ENCODE measurements at places on chromosomes 11 and 22.

GRCh38 chr11:123083623-123084029 lies 21.7 kb upstream of the HSPA8 start:
- DNase-seq, result peak; percentile 96

DNA sequence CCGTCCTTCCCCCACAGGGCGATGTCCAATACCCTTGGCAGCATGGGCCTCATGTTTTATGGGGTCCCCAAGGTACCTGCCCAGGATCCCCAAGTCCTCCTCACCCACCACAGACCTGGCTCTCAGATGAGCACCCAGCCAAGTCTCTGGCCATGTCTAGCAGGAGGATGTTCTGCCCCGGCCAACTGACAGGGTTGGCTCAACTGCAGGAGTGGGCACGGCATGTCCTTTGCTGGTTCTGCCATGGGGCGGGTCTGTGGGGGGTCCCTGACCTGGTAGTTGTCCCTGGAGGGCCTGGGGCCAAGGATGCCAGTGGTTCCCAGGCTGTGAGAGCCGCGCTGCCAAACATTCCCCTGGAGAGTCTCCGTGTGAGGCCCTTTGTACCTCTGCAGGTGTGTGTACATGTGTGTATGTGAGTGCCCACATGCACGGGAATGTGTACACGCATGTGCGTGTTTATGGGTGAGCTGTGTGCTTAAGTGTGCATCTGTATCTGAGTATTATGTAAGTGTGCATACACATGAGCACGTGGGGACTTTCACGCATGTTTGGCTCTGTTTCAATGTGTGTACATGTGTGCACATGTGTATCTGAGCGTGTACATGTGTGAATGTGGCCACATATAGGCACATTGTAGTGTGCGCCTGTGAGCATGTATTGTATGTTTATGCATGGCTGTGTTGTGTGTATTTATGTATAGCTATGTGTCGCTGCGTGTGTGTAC lies 85.5 kb downstream of the KCNQ1 start:
- no peak for DNase-seq

- no peak for DNase-seq
Measured at GRCh38 chr11:43508511-43508918, 149.8 kb downstream of the TTC17 start.

DNA sequence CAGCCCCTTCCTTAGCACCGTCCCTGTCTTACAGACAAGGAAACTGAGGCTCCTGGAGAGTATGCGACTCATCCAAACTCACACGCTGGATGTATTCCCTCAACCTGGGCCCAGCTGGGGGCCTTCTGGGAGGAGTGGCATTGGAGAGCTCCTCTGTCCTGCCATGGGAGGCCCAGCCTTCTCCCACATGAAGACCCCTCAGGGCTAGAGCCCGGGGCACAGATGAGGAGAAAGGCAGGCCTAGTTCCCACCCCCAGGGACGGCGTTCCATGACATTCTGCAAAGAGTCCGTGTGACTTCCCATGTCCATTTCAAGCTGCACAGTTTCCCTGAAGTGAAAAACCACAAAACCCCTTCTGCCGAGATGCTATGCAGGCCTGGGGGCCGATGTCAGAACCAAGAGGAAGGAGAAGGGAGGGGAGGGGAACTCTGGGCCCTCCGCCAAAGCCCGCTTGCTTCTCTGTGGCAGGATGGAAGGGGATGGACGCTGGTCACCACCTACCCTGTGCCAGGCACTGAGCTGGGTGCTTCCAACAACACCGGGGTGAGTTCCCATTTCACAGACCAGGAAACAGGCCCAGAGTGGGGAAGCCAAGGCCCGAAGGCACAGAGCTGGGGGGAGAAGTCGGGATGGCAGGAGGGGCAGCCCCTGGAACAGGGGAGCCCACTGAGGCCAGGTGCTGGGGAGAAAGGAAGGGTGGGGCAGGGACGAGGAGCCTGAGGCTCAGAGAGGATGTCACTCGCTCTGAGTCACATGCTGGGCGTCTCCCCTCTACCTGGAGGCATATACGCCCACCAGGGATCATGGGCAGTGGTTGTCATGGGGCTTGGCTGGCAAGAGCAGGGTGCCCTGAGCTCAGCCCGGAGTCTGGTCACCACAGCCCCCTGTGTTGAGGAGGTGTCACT lies 15.7 kb downstream of the RAC2 start:
- no peak for DNase-seq

- no peak for DNase-seq
Measured at GRCh38 chr11:6391537-6392134, 1.4 kb downstream of the SMPD1 start.

DNA sequence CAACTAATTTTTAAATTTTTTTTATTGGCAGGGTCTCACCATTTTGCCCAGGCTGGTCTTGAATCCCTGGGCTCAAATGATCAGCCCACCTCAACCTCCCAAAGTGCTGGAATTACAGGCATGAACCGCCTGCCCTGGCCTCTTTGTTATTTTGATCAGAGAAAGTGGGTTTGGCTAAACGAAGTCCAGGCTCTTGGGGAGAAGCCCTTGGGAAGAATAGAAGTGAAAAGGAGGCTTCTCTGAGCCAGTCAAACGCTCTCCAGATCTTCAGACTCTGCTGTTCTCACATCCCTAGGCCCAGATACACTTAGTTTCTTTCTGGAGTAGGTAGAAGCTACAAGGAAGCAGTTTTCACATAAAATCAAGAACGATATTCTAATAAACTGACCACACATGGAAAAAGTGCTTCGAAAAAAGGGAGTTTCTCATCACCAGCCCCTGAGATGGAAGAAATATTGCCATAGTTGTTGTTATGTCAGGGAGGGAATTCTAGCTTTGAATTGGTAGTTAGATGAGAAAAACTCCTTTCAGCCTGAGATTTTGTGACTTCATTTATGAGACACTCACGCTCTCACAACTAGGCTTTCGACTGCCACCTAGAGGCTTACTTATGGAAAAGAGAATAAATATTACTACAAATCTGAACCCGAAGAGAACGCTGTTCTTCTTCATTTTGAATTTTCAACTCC lies 41.7 kb upstream of the AQP11 start:
- peak; percentile 38 for DNase-seq

DNA sequence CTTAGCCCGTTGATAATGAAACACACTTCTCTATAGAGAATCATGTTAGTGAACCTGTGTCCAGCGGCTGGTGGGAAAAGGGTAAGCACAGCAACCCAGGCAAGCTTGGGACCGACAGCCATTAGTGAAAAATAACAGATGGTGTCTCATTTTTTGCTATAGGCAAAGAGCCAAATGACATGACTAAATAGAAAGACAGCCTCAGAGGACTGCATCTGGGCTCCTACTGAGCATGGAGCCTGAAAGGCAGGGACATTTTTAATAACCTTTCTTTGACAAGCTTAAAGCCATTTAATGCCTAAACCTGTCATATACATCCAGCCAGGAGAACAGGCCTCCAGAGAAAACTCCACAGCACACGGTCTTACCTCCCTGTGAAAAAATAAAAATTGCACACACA lies 67.0 kb downstream of the FANCF start:
- DNase-seq, result peak; percentile 99

GRCh38 chr11:19676475-19677380 lies 35.9 kb upstream of the NAV2 start:
- DNase-seq, result peak; percentile 97

DNA sequence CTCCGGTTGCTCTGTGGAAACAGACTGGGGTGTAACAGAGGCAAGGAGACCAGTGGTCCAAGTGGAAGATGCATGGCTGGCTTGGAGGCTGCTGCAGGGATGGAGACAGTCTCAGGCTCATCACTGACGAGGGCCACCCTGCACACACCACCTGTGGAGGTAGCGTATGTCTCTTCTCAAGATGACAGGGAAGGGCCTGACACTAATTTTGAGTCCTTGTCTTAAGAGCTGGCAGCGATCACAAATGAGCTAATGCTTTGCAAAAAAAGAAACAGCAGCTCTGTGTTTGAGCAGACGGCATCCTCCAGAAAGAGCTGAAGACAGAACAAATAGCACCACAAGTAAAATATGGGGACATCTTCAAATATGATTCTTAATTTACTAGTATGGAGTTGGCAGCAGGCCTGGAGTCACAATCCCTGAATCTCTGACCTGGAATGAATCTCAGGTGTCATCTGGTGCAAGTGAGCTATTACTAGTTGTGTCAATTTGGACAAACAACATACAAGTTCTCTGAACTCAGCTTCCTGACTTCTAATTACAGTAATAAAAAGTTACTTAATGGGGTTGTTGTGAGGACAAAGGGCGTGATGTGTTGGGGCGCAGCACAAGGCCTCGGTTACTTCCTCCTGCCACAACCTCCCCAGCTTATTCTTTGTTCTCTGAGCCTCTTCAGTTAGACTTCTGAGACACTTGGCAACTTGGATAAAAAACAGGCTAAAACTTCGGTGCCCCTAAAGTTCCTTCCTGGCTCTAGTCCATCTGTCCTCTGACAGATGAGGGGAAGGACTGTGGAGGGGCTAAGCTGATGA lies 95.2 kb upstream of the BID start:
- no peak for DNase-seq

- DNase-seq, result no peak
Measured at GRCh38 chr11:21810650-21811049, 382.2 kb upstream of the ANO5 start.

GRCh38 chr22:24901448-24901847 lies 45.0 kb downstream of the LHFPL7 start:
- no peak for DNase-seq

GRCh38 chr22:49359076-49359475 lies 468.6 kb downstream of the BRD1 start:
- no peak for DNase-seq

GRCh38 chr11:7581021-7581590 lies 67.3 kb downstream of the PPFIBP2 start:
- no peak for DNase-seq

DNA sequence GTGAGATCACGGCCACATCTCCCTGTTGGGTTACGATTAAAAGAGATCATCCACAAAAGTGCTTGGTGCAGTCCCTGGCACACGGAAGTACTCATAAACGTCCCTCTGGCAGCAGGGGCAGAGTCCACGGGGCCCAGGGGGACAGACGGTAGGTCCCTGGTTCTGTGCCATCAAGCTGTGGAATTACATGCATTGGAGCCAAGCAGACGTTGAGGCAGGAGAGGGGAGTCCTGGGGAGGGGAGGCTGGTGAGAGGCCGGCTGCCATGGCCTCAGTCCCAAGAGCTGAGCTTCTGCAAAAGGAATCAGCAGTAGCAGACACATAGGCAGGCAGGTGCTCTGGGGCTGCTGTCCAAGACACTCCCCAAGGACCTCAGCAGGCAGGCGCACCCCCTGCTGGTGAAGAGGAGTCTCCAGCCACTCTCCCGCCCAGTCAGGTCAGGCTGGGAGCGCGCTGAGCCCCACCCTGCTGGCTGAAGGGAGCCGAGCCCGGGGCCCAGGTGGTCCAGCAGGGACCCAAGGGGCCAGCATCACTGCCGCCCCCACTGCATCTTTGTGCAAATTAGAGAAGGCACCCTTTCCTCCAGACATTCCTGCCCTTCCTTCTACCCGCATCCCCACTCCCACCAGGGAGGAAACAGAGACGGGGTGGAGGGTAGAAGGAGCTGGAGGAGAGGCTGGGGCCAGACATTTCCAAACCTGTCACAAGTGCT lies 7.6 kb upstream of the KCTD17 start:
- no peak for DNase-seq

- DNase-seq, result no peak
Measured at GRCh38 chr11:1733009-1733715, 17.2 kb downstream of the IFITM10 start.

GRCh38 chr22:39574779-39575551 lies 4.4 kb downstream of the CACNA1I start:
- DNase-seq, result no peak

GRCh38 chr11:123903932-123904331 lies 2.0 kb downstream of the OR8D4 start:
- no peak for DNase-seq

GRCh38 chr11:13357232-13357631 lies 79.6 kb downstream of the BMAL1 start:
- no peak for DNase-seq

GRCh38 chr11:102933627-102934026 lies 21.9 kb downstream of the MMP13 start:
- DNase-seq, result no peak

GRCh38 chr11:19763330-19763729 lies 50.7 kb downstream of the NAV2 start:
- DNase-seq, result no peak

GRCh38 chr11:34328632-34328910 lies 29.2 kb downstream of the ABTB2 start:
- DNase-seq, result no peak

DNA sequence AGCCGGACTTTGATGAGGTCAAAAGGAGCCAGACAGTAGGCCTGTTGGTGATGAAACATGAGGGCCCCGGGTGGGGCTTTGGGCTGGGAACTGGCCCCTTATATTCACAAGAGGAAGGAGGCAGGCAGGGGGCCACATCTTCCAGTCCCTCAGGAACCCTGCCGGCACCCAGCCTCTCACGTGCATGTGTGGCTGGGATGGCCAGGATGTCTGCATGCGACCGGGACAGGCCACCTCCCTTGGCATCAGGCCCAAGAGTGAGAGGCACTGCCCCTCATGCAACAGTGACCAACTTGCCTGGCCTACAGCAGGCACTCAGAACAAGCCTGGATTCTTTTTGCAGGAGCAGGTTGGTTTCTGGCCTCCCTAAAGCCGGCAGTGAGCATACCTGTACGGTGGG lies 5.4 kb downstream of the SLC25A45 start:
- no peak for DNase-seq

DNA sequence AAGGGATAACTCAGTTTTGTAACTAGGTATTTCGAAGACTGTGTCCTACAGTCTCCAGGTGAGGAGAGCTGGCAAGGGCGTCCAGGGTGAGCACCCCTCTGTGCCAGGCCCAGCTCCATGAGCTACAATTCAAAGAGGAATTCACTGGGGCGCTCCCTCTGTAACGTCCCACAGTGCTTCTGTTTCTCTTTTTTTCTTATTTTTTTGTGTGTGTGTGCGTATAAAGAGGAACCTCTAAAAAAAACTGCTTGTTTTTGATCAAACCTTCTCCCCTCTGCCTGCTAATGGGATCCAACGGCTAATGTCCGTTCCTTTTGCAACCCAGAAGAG lies 17.1 kb downstream of the ASCC2 start:
- no peak for DNase-seq

GRCh38 chr11:31997955-31998354 lies 92.9 kb upstream of the RCN1 start:
- DNase-seq, result no peak

- DNase-seq, result no peak
Measured at GRCh38 chr22:24540470-24540869, 14.5 kb downstream of the GUCD1 start.

GRCh38 chr11:2343502-2343901 lies 33.6 kb upstream of the CD81 start:
- DNase-seq, result no peak

DNA sequence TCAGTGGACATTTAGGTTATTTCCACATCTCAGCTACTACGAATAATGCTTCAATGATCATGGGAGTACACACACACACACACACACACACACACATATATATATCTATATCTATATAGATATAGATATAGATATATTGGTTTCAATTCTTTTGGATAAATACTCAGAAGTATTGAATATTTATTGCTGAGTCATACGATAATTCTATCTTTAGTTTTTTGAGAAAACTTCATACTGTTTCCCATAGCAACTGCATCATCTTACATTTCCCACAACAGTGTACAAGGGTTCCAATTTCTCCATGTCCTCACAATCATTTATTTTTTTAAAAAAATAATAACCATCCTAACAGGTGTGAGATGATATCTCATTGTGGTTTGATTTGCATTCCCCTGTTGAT lies 7.1 kb downstream of the OR9Q2 start:
- no peak for DNase-seq

Measured in NCI-H446 (cell line).